Activated CD8-positive, alpha-beta T cell treated with anti-CD3 and anti-CD28 coated beads for 36 hours (primary cell): ENCODE measurements at places on chromosomes 1 and 21. TPM values are rescaled to one million over a fixed set of nuclear protein-coding genes. Genes with fewer than 3 reads are reported as not detected.

DNA sequence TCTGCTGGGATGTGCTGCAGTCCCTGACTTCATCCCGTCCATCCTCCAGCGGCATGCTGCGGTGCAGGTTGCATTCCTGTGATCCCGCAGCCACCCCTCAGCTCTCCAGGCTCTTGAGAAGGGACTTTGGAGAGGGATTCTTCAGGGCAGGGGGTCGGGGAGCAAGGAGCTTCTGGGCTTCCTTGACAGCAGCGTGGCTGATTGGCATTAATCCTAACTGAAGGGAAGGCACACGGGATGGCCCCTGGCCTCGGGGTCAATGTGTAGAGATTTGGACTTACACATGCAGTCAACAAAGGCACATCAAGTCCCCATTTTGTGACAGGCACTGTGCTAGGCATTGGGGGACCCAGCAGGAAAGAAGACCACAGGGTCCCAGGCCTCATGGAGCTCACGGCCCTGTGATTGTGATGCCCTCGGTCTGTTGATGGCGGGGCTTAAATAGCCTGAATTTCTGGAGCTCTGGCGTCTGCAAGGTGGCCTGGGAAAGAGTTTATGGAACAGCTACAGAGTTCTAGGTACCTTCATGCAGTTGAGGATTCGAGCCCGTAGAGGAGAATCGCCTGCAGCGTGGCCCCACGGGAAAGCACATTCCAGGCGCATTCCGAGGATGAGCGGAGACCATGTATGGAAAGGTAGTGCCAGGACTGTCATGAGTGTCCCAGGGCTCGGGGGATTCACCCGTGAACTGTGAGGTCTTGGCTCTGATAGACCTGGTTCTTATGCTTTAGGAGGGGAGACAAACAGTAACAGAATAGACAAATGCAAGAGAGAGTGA, 20.1 kb downstream of the PSEN2 start:
- no peak for DNase-seq

DNA sequence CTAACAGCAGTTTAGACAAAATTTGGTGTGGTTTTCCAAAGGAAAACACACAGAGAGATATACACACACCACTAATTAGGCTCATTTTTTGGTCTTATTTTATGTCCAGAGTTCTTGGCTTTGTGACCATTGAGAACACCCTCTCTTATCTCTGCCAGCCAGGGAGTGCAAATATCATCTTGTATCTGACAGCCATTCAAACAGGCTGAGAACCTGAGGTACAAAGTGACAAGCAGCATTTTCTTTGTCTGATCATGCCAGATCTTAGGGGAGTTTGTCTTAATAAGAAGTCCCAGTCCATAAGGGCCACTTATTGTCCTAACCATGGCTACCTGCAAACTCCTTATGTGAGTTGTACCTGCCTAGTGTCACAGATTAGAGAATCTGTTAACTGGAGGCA, 1165.2 kb downstream of the BRINP3 start:
- DNase-seq: no peak

GRCh38 chr1:88302843-88303486, 381.1 kb upstream of the PKN2 start:
- DNase-seq: no peak

GRCh38 chr1:240946926-240947325, 335.0 kb upstream of the GREM2 start:
- peak; percentile 25 for DNase-seq

GRCh38 chr1:227808566-227808965, 6.9 kb upstream of the PRSS38 start:
- DNase-seq: no peak

ANGPTL3 gene
- not detected for total RNA-seq

GUCA2A gene
- total RNA-seq: not detected

A3GALT2 gene
- not detected for total RNA-seq

ROR1 gene
- not detected for total RNA-seq
